ENCODE measurements at places on chromosomes 2 and 18.
A peak's percentile ranks its signal among the peaks of the same experiment; 100 is the strongest.

GRCh38 chr2:130336877-130337734, 5.6 kb upstream of the IMP4 start:
- DNase-seq, result peak; percentile 33

DNA sequence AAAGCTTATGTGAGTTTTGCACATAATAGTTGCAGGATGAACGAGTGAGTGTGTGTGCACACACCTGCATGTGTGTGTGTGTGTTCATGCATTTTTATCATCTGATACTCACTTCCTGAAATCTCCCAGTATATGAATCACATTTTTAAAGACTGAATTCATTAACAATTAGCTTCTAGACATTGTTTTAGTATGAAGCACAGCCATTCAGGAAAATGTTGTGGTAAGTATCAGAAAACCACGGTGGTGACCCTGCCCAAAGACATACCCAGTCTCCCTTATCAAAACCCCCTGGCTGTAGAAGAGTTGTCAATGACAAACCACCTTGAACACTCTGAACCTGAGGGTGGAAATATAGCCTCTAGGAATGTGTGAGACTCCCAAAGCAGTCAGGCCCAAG, 220.8 kb downstream of the ALK start:
- DNase-seq, result no peak

GRCh38 chr18:54267701-54268100, 1.6 kb upstream of the POLI start:
- no peak for DNase-seq

- DNase-seq, result no peak
Observed at GRCh38 chr18:56067969-56068671, 480.1 kb upstream of the TCF4 start.

DNA sequence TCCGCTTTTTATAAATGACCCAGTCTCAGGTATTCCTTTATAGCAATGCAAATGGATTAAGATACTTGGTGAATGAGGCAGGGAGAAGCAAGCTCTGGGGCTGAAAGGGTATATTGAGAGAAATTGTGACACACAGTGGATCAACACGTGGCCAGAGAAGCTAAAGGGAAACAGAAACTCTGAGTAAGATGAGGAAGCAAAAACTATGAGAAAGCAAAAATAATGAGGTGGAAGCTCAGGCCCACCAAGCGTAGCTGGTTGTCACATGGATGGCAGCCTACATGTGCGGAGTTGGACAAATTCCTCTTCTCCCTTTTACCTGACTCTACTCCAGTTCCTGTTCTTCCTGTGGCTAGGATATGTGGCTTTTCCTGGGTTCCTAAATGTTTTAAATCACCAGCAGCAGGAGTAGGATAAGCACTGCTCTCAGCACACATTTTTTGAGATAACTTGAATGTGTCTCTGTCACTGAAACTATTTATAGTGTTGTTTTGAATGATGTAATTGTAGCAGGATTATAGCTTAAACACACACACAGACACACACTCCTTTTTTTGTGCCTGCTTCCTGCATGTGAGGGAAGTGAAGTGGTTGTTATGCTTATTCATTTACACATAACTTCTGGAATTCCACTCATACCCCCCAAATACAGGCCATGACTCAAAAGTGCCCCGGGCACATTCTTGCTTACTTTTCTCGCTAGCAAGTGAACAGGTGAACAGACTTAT, 30.1 kb upstream of the EPC2 start:
- peak; percentile 9 for DNase-seq

DNA sequence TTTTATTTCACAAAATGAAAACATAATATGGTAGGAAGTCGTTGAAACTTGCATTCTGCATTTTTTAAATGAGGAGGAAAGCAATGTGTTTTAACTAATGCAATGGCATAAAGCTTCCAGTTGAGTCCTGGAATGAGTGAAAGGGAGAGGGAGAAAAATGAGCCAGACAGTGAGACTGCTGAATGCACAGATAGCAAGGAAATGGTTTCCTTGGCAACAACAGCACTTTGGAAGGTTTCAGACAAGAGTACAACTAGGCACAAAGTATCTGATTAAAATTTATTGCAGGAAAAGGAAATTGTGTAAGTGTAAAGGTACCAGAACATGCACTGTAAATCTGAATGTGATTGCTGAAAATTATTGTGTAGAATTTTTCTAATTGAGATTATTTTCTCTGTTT, 320.1 kb upstream of the KYNU start:
- DNase-seq, result no peak

All from T-helper 2 cell treated with Interferon-gamma antibody and Interleukin-4, amounts not matched to agents 5 μg/mL and 100 μg/mL, for 36 hours (primary cell).